ENCODE measurements at places on chromosomes 6 and 20.

DNA sequence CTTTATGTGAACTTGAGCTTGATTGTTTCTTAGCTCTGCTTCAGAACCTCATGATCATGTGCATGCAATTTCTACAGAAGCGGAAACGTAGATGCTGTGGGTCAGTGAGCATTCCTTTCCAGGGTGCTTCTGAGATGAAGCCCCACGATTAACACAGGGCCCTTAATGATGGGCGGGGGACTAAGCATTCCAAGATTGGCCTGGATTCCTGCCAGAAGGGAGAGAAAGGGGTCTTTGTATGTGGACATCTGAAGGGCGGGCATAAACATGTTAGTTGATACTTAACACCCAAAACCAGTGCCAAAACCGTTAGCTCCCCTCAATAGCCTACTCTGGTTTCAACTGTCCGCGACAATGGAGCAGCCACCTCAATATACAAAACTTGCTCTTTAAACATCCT, 46.9 kb upstream of the POU3F2 start:
- no peak for DNase-seq

- no peak for DNase-seq
Measured at GRCh38 chr6:89140347-89141156, 5.3 kb upstream of the PM20D2 start.

DNA sequence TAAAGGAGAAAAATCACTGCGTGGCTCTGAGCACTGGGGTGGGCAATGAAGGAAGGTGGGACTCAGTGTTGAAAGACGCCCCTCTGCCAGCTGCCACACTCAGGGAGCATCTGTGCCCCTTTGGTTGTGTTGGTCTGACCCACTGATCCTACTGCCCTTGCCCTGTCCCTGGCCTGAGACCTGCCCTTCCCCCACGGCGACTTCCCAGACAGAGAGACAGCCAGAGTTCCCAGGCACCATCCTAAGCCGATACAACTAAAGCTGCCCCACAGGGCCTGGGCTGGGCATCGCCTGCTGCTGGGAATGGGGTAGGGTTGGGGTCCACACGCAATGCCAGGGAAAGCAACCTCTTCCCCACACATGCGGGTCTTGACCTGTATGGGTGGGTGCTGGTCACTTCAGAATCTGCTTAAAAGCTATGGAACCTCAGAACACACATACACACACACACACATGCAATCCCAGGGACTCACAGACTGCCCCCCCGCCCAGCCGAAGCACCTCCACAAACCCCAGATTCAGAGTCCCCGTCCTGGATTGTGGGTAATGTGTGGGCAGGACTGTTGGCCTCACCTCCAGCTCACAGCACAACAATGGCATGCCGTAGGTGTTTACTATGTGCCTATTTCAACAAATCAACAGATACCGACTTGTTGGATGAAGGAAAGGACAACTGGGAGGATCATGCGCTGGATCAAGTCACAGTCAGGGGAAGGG, 10.9 kb upstream of the SPDEF start:
- DNase-seq, result no peak

- DNase-seq, result no peak
Measured at GRCh38 chr6:168929871-168930450, 323.7 kb downstream of the THBS2 start.

- no peak for DNase-seq
Measured at GRCh38 chr20:18056174-18057100, 1.3 kb downstream of the OVOL2 start.

- DNase-seq, result no peak
Measured at GRCh38 chr6:29112135-29112534, 4.3 kb downstream of the OR2J3 start.

DNA sequence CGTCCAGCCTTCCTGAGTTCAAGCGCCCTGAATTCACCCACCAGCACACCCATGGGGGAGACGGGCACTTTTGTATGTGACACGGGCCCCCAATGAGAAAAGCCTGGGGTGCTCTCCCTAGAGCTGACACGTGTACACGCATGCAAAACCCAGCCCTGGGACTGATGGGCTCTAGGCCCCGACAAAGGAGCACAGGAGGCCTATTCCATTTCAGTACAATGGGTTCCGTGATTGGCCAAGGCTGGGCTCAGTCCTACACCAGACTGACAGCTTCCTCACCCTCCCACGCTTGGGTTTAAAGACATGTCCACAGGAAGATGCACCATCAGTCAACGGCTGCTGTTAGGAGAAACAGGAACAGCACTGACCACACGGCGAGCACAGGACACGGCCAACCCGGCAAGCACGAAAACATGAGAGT, 8.8 kb downstream of the ZBTB46 start:
- DNase-seq, result no peak

GRCh38 chr6:147522597-147522996, 14.1 kb downstream of the SAMD5 start:
- DNase-seq, result no peak

- no peak for DNase-seq
Measured at GRCh38 chr6:139757784-139758183, 383.3 kb upstream of the CITED2 start.

GRCh38 chr6:161318456-161318855, 44.6 kb upstream of the AGPAT4 start:
- no peak for DNase-seq

DNA sequence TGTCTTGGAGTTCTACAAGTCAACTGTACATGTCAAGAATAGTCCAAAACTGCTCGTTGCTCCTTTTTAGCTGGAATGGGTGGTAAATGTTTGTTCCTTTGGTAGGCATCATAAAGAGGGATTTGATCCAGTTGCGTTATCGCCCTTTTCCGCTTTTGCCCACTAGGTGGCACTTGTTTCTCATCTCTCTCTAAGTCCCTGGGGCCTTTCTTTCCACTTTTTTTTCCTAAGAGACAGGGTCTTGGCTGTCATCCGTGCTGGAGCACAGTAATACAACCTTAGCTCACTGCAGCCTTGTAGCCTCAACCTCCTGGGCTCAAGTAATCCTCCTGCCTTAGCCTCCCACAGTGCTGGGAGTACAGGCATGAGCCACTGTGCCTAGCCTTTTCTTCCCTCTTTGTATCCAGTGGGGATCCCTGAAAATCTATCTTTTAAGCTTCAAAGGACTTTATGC, 20.7 kb downstream of the GTPBP2 start:
- peak; percentile 50 for DNase-seq

- DNase-seq, result no peak
Measured at GRCh38 chr6:161583584-161583983, 309.7 kb upstream of the AGPAT4 start.

DNA sequence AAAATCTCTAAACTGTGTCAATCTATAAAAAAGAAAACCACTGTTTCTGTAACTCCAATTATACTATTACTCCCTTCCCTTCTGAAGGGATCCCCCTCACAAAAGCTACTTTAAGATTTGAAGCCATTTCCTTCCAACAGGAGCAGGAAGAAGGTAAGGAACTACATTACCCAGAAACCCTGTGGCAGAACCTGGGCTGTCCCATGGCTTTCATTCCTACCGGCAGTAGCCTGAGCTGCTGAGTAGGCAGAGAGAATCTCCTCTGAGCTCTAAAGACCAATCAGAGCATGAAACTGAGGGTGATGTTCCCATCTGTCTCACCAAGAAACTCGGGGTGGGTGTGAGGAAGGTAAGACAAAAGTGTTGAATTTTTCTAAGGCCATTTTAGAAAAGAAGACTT, 108.0 kb upstream of the LRFN2 start:
- no peak for DNase-seq

DNA sequence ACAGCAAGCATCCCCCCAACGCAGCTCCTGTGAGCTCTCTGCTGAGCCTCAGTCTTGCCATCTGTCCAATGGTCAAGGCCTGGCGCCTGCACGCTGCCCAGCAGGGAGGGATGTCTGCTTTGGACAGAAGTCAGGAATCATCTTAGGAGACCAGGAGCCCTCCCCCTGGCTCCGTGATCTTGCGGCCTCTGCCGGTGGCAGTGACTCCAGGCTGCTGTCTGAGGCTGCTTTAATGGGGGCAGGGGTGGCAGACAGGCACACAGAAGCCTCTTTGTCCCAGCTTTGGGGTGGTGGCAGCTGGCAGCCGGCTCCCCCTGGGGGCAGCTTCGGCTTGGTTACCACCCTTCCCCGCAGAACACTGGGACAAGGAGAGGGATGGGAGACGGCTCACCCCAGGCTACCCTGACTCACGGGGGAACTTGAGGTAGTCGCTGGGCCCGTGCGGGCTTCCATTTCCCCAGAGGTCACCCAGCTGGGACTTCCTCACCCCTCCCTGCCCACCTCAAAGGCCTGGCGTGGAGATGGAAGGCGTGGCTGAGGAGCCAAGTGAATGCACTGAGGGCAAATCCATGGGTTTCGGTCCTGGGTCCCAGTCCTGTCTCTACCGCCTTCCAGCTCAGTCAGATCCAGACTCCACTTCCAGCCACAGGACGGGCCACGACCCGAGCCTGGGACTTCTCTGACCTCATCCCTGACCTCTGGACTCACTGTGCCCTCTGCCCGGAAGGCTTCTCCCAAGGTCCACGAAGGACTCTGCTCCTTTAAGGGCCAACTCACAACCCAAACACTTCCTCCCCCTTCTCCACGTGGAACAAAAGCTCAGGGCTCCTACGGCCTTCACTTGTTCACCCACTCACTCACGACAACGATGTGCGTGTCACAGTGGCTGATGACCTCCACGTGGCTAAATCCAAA, 14.8 kb downstream of the PEDS1 start:
- DNase-seq, result no peak

DNA sequence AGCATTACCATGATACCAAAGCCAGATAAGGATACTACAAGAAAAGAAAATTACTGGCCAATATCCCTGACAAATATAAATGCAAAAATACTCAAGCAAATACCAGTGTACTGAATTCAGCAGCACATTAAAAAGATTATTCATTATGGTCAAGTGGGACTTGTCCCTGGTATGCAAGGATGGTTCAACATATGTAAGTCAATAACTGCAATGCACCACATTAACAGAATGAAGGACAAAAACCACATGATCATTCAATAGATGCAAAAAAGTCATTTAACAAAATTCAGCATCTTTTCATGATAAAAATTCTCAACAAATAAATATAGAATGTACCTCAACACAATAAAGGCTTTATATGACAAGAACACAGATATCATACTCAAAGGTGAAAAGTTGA, 9.1 kb upstream of the DEFB125 start:
- DNase-seq, result no peak

- no peak for DNase-seq
Measured at GRCh38 chr6:129713806-129714333, 3.9 kb upstream of the ARHGAP18 start.

DNA sequence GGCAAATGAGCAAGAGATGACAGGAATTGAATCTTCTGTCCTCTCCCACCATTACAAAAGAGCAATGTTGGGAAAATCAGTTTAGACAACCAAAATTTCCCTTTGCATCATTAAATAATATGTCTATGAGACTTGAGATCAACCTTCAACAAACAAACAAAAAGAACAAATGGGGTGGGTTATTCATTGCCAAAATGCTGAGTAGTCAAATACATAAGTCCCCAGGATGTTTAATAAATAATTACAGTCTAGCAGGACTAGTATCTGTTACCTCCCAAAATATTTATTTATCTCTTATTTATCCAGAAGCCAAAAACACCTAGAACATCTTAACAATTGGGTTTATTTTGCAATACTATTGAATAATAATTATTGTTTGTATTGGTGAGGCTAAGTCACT, 16.2 kb upstream of the IRAK1BP1 start:
- DNase-seq, result no peak
